ENCODE measurements at places on chromosomes 1 and 21. TPM values are rescaled to one million over a fixed set of nuclear protein-coding genes. Genes with fewer than 3 reads are reported as not detected.

The ACOT11 gene
- 1.6 TPM for polyA plus RNA-seq

The SAMSN1 gene
- polyA plus RNA-seq: 7.9 TPM

The MYCL gene
- polyA plus RNA-seq: 8.2 TPM

The KAZN gene
- 9.9 TPM for polyA plus RNA-seq

The EPS8L3 gene
- polyA plus RNA-seq: not detected

The CAPZB gene
- polyA plus RNA-seq: 320 TPM

The HP1BP3 gene
- polyA plus RNA-seq: 112 TPM
